ENCODE measurements at places on chromosomes 13 and 19. TPM values are rescaled to one million over a fixed set of nuclear protein-coding genes. Genes with fewer than 3 reads are reported as not detected.

DNA sequence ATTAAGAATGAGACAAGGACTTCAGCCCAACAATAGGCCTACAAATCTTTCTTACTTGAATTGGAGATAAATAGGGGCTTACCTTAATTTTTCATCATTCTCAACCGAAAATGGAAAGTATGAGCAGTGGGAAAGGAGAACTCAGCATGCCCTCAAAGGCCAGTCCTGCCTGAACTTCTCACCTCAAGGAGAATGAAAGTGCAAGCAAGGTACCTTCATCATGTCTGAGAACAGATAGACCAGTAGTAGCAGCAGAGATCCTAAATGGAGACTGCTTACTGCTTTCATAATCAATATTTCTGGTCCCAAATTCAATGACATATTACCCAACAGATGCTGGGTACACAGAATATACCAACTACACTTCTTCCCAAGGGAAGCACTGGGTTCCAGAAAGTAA lies 194.0 kb upstream of the SLITRK1 start:
- DNase-seq, result no peak

GRCh38 chr13:39035799-39036198 lies 2.1 kb downstream of the PROSER1 start:
- DNase-seq, result no peak

- peak; percentile 70 for DNase-seq
These were observed 19.0 kb downstream of the MAN2B1 start for GRCh38 chr19:12647490-12648071.

DKKL1 gene
- not detected for total RNA-seq

SMIM44 gene
- not detected for total RNA-seq

ZNF558 gene
- total RNA-seq, result 54.8 TPM

ZNF784 gene
- 4.1 TPM for total RNA-seq

Data from uterus (tissue), 4 donors.